ENCODE measurements at places on chromosomes 6 and 20.

- no peak for DNase-seq
Observed at GRCh38 chr6:157831424-157832249, 8.6 kb downstream of the SNX9 start.

- no peak for DNase-seq
Observed at GRCh38 chr6:113893866-113894265, 36.7 kb downstream of the MARCKS start.

DNA sequence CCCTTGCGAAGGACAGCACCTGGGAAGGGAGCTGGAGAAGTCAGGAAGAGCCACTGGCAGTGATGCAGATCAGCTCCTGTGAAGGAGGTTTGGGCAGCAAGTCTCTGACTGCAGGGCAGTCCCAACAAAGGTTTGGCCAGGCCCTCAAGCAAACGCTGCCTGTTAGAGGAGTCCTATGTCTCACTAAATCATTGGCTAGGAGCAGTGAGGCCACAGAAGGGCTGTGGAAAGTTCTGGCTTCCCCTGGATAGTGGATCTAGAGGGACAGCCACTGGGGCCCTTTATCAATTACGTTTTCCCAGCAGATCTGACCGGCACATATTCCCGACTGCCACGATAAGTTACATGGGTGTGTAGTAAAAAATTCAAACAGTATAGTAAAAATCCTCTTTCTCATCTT, 2.5 kb downstream of the TTPAL start:
- no peak for DNase-seq

DNA sequence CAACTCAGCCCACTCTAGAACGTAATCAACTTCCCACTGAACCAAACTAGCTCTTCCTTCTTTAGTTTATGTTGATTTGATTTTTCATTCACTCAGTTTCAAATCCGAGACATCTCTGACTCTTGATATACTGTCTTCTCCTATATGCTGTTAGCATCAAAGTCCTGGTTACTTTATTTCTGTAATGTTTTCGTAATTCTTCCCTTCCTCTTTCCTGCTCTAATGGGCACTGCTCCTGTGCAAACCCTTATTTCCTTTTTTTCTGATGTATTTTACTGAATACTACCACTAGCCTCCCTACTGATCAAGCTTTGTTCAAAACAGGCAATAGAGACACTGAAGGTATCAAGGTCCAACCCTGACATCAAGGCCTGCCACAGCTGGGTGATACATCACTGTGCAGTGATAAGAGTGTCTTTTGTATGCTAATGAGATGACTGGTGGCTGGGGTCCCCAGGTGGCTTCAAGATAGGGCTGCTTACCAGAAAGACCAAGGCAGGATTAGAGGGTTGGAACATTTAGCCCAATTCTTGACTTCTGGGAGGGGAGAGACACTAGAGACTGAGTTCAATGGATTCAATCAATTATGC, 95.2 kb downstream of the KIF13A start:
- no peak for DNase-seq

- no peak for DNase-seq
Observed at GRCh38 chr20:9514461-9515213, at the start of gene LAMP5. LAMP5 (plus strand) TSS chr20:9514590; CDS start chr20:9514853, 263 bp downstream.

- no peak for DNase-seq
Observed at GRCh38 chr6:148166339-148166968, 176.2 kb upstream of the SASH1 start.

GRCh38 chr20:46898423-46898822, 3.8 kb downstream of the EYA2 start:
- DNase-seq: no peak
